Endodermal cell (in vitro differentiated cells): ENCODE measurements at places on chromosomes 5 and 9. TPM values are rescaled to one million over a fixed set of nuclear protein-coding genes. Genes with fewer than 3 reads are reported as not detected.

ADGRD2 gene
- 0.40 to 0.78 TPM in 2 of 3 replicates, not detected in the other for total RNA-seq

CSF1R gene
- 0.25 TPM in 1 of 2 replicates, not detected in the other for total RNA-seq

DNA sequence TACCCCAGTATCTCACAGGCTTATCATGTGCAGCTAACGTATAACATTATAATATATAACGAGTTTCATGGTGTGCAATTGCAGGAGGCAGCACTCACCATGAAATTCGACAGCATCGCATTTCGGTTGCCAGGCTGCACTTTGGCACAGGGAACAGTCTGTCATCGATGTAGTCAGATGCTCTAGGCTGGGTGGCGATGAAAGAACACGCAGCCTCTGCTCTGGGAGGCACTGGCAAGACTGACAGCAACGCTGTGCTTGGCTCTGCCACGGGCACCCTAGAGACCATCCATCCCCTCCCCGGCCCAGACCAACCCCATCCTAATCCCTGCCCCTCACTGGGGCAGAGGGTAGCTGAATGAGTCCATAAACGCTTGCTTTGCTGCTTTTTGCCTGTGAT lies 290.8 kb downstream of the MED10 start:
- H3K27me3 ChIP-seq, result no peaks in the 10 kb centered on the region
- no peak for DNase-seq
- no peak overlapping the region for H3K27ac ChIP-seq
- H3K4me3 ChIP-seq, result no peak overlapping the region
- no peaks in the 10 kb centered on the region for H3K4me1 ChIP-seq

GRCh38 chr9:33489066-33489465 lies 15.3 kb upstream of the NOL6 start:
- no peak overlapping the region for H3K27ac ChIP-seq
- DNase-seq, result no peak
- H3K4me3 ChIP-seq, result no peak overlapping the region
- no peaks in the 10 kb centered on the region for H3K36me3 ChIP-seq

GRCh38 chr5:50550993-50551392 lies 109.9 kb upstream of the EMB start:
- no peak overlapping the region for H3K4me3 ChIP-seq
- H3K27me3 ChIP-seq, result no peaks in the 10 kb centered on the region
- H3K4me1 ChIP-seq, result no peaks in the 10 kb centered on the region
- H3K36me3 ChIP-seq, result no peaks in the 10 kb centered on the region
- DNase-seq, result no peak

DNA sequence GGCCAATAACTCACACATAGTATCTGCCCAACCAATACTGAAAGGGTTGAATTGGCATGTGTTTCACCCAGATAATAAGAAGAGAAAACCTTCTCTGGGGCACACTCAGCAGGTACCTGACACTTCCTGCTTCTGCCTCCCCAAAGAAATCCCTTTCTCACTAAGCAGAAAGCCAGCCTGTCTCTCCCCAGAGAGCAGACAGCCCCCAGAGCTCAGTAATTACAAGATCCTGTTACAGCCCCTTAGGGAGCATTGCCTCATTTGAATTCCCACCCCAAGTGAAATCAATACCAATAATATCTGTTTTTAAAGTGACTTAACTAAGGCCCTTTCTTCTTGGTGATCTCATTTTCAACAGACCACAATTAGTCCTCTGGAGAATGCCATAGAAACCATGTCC lies 38.5 kb upstream of the FOXI1 start:
- no peak for DNase-seq
- H3K4me1 ChIP-seq, result no peaks in the 10 kb centered on the region
- H3K27me3 ChIP-seq, result no peaks in the 10 kb centered on the region
- no peak overlapping the region for H3K27ac ChIP-seq

GRCh38 chr9:5854063-5854790 lies 21.3 kb upstream of the ERMP1 start:
- DNase-seq, result no peak
- H3K4me3 ChIP-seq, result no peak overlapping the region
- H3K27ac ChIP-seq, result no peak overlapping the region
- H3K4me1 ChIP-seq, result peaks cover 2% of the 10 kb centered on the region

GRCh38 chr5:173882632-173883031 lies 5.5 kb upstream of the CPEB4 start:
- no peaks in the 10 kb centered on the region for H3K27me3 ChIP-seq
- DNase-seq, result no peak
- no peak overlapping the region for H3K4me3 ChIP-seq
- no peaks in the 10 kb centered on the region for H3K36me3 ChIP-seq
- H3K27ac ChIP-seq, result no peak overlapping the region

- H3K4me3 ChIP-seq, result no peak overlapping the region
- no peak for DNase-seq
- no peaks in the 10 kb centered on the region for H3K27me3 ChIP-seq
- no peaks in the 10 kb centered on the region for H3K4me1 ChIP-seq
- H3K27ac ChIP-seq, result no peak overlapping the region
- no peaks in the 10 kb centered on the region for H3K36me3 ChIP-seq
Measured at GRCh38 chr5:147930769-147931168, 24.4 kb upstream of the C5orf46 start.
